ENCODE measurements at places on chromosomes 12 and 14.

DNA sequence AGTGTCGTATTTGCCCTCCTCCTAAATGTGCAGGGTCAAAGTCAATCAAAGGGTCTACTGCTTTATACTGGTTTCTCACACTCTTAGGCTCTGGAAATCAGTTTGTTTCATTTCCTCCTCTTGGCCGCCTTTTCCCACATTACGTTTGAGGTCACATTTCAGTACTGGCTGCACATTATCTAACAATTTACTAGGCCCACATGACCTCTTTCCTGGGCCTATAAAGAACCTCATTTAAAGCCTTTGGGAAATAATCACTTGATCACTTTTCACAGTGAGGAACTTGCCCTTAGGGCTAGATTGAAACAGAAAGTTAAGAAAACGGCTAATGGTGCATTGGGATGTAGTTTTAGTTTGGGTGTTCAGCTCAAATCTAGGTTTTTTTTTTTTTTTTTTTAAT lies 497.5 kb downstream of the RERGL start:
- no peak for DNase-seq

DNA sequence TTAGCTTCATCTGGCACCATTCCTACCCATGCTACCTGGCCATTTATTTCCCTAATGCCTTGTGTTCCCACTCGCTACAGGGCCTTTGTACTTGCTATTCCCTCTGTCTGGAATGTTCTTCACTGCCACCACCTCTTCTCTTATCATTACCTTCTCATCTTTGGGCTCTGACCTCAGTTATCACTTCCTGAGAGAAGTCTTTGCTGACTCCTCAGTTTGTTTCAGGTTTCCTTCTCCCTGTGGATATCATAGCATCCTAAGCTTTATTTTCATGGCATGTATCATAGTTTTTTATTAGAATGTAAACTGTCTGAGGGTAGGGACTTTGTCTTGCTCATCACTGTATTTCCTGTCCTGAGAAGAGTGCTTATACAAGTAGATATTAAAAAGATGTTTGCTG lies 29.7 kb downstream of the SPATS2 start:
- DNase-seq: no peak

DNA sequence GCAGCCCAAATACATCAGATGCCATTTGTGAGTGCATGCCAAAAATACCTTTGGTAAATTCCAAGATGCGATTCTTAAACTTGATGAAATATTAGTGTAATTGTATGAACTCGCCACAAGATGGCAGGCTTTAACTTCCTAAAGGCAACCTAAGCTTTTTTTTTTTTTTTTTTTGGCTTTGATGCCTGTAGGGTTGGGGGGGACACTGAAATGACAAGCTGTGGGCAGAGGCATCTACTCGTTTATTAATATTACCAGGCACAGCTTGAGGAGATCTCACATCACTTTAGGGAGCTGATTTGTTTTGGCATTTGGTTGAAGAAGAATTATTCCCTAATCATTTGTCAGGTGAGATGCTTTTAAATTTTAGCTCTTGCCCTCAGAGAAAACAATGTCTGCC lies 126.7 kb upstream of the CCDC196 start:
- DNase-seq: peak; percentile 37

- no peak for DNase-seq
These were observed 250.2 kb upstream of the OR4E1 start for GRCh38 chr14:21923820-21924219.

DNA sequence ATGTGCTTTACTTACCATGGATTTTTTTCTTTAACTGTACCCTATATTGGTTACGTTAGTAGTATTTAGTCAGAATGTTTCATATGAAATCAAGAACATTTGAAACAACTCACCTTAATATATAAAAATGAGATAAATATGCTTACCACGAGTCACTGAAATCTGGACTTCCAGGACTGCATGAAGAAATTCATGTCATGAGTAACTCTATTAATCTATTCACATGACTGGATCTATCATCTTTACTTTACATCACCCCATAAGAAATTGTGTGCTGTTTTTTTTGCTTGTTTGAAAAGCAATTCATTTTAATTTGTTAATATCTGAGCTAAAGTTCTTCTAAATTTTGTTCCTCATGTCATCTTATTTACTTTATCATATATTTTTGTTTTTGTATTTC lies 5.2 kb downstream of the EPYC start:
- no peak for DNase-seq

DNA sequence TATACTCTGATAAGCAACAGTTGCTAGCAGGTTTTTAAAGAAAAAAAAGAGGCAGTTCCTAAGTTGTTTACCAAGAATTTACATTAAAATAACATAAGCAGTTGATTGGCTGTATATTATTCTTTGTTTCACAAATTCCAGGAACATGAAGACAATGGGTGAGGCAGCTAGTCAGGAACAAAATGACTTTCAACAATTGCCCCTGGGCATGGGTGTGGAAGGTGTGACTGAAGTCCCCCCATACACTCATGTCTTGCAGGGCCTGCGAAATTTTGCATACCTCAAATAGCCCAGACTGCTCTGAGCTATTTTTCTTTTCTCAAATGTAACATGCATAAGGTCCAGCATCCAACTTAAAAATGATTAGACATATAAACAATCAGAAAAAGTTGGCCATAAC lies 267.2 kb upstream of the DIO3 start:
- DNase-seq: no peak

DNA sequence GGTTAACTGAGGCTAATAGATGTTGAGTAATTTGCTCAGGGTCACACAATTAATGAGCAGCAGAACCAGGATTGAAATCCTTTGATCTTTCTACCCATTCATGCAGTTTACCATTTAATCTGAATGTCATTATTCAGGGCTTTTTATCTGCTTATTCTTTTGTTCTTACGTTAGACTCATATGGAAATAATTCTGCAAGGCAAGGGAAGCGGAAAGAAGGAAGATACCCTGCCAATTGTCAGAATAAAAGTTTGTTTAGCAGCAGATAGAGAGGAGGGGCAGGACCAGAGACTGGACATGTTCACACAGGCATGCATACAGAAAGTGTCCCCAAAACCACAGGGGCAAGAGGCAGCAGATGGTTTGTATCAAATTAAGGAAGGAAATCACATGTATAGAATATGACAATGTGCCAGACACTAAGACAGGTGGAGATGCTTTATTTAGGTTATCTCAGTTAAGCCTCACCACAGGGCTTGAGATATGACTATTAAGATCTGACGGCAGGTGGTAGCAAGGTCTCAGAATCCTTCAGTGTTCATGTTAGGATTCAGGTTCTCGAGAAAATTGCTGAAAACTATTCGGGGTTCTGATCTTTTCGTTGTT lies 29.8 kb downstream of the BRMS1L start:
- DNase-seq: peak; percentile 57
